Stimulated activated CD4-positive, alpha-beta T cell treated with anti-CD3 and anti-CD28 coated beads, Interleukin-2, amount 100 ng/mL, for 4 hours (primary cell): ENCODE measurements at places on chromosomes 5 and 9.

- DNase-seq = no peak
Observed at GRCh38 chr9:74887981-74888370, 255 bp upstream of the TRPM6 start.

GRCh38 chr9:79985264-79985663, 413.5 kb downstream of the TLE4 start:
- DNase-seq = no peak

- DNase-seq = no peak
Observed at GRCh38 chr5:72487177-72487576, 20.0 kb downstream of the ZNF366 start.

DNA sequence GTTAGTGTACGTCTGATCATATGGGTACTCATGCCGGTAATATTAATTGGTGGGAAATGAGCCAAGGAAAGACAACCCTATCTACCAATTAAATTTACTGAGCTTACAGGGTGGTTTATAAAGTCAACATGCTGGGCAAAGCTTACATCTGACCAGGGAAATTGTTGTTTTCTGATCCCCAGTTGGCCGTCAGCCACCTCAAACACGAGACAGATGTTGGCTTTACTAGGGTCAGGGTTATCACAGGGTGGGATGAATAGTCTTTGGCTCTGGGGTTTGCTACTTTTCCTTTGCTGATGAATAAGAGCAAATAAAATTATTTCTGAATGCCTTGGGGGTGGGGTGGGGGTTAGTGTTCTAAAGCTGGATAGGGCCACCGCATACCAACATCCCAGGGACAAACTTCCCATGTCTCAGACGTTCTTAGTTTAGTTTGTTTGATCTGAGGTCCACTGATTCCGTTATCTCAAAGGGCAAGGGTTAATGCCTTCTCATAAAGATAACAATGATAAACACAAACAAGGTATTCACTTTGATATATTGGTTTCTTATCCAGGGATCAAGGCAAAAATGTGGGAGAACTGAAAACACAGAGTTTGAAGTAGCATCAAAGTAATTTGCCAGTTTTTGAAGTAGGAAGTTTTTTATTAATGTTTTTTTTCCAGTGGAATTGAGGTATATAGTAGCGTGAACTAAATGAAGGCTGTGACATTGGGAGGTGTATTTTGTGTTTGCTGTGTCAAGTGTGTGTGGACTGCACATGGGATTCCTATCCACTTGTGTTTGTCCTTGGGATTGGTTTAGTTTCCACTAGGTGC, 109.1 kb upstream of the RPS23 start:
- DNase-seq = no peak

- DNase-seq = no peak
Observed at GRCh38 chr5:113984928-113985327, 376.9 kb upstream of the KCNN2 start.

- no peak for DNase-seq
Observed at GRCh38 chr5:68332556-68332955, 117.0 kb downstream of the PIK3R1 start.

- DNase-seq = no peak
Observed at GRCh38 chr5:39148983-39149534, 70.3 kb downstream of the FYB1 start.

- DNase-seq = peak; percentile 47
Observed at GRCh38 chr5:108747774-108748400, at the start of gene FER. Gene FER (plus strand): TSS chr5:108747897. CDS start chr5:108798183, 50,286 bp downstream.

GRCh38 chr5:148776780-148777179, 49.6 kb upstream of the ADRB2 start:
- DNase-seq = no peak

DNA sequence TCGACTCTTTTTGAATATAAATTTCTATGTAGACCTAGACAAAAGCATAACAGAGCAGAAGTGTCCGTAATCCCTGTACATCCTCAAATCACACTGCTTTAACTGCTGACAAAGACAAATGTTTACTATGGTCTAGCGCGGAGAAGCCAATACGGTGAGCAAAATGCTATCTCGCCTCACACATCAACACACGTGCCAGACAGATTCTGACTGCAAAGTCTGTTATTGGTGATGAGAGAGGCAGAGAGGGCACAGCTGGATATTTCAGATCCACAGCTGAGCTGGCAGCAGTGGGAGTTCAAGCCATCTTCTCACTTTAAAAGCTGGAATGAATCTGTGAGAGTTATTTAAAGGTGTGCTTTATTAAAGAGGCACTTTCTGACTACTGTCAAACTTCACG, 124.3 kb downstream of the ARL15 start:
- DNase-seq = no peak

- DNase-seq = no peak
Observed at GRCh38 chr9:135810806-135811575, 96.4 kb downstream of the CAMSAP1 start.

DNA sequence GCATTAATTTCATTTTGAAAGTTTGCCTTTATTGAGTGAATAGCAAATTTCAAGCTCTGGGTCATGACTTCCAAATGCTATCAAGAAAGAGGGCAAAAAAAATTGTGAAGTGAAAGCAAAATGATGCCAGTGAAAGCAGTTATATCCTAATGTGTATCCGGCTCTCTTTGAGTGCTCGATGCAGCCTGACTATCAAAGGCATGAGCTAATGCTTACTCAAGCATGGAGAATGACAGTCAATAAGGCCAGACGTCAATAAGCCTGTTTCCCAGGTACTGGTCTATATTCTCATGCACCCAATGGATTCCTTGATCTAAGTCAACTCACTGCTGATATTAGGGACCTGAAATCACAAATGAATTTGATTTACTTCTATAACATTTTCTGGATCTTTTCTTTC, 435.5 kb downstream of the CAAP1 start:
- no peak for DNase-seq

DNA sequence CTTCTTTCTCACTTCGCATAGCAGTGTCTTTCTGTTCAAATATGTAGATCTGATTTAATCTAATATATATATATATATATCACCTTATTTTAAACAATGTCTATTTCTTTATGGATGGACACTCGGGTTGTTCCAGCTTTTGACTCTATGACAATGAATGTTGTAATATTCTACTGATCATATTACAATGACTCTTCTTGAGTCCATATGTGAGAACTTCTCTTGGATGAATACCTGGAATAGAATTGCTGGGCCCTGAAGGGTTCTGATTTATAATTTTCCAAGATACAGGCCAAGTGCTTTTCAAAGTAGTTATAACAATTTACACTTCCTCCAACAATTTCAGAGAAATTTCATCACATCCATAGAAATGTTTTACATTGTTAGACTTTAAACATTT, 28.8 kb downstream of the NTRK2 start:
- no peak for DNase-seq

- DNase-seq = no peak
Observed at GRCh38 chr5:130279386-130279785, 375.1 kb downstream of the CHSY3 start.

- no peak for DNase-seq
Observed at GRCh38 chr9:87643107-87643650, 82.7 kb upstream of the CTSL start.

GRCh38 chr9:130660683-130661450, 3.5 kb upstream of the PRDM12 start:
- no peak for DNase-seq

GRCh38 chr5:71972777-71973473, 134.3 kb upstream of the MAP1B start:
- no peak for DNase-seq

- no peak for DNase-seq
Observed at GRCh38 chr9:130030651-130031127, 12.3 kb downstream of the FNBP1 start.

GRCh38 chr5:67806654-67807438, 408.7 kb upstream of the PIK3R1 start:
- no peak for DNase-seq
